ENCODE measurements at places on chromosomes 2 and 18.
A peak's percentile ranks its signal among the peaks of the same experiment; 100 is the strongest.

GRCh38 chr18:62201870-62202269, 14.8 kb downstream of the RELCH start:
- no peak for DNase-seq

GRCh38 chr2:53095664-53096063, 671.9 kb upstream of the CHAC2 start:
- DNase-seq = no peak

- DNase-seq = no peak
Observed at GRCh38 chr2:197986977-197987376, 182.6 kb downstream of the PLCL1 start.

- DNase-seq = no peak
Observed at GRCh38 chr2:123513351-123513750, 511.7 kb upstream of the CNTNAP5 start.

DNA sequence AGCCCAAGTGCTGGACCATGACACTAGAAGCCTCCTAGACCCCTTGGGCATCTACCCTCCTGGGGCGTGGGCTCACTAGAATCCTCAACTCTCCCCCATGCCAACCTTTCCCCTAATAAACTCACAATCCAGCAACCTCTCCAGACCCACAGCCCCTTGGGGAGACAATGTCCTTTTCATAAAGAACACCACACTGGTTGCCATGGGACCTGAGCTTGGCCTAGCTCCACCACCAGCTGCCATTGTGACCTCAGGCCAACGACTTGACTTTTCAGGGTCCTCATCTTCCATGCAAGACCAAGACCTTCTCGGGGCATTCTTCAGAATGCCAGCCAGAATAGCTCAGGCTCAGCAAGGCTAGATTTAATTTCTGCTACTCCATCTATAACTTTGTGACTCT, 128.1 kb upstream of the NPAS2 start:
- DNase-seq = peak; percentile 17

- DNase-seq = peak; percentile 70
Observed at GRCh38 chr2:98805412-98806171, 74.7 kb upstream of the MGAT4A start.

GRCh38 chr2:199764273-199764800, 86.7 kb downstream of the FTCDNL1 start:
- DNase-seq = peak; percentile 8

GRCh38 chr2:174969091-174969734, 36.0 kb downstream of the CHN1 start:
- no peak for DNase-seq

- DNase-seq = no peak
Observed at GRCh38 chr18:21093133-21093532, 18.5 kb downstream of the ROCK1 start.

DNA sequence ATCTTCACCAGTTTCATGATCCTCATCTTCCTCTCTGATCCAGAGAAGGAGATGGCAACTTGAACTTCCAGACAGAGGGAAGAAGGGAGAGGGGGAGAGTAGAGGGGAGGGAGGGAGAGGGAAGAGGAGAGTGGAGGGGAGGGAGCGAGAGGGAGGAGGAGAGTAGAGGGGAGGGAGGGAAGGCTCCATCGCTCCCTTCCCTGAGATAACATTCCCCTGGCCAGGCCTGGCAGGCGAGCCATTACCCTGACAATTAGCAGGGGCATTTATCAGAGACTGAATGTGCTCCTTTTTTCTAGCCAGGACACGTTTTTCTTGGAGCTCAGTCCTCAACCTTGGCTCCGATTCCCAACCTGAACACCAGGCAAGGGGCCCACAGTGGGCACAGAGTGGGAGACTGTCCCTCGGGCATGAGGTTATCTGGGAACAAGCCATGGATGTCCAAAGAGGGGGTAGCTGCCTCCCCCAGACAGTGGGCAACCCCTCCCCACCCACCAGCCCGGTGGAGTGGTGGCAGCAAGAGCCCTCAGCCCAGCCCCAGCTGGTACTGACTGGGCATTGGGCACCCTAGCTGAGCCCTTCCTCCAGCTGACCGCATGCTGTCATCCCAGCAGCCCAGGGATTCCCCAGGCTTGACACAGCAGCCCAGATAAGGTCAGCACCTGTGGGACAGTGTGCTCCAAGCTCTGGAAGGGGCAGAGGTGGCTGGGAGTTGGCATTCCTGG, 81.8 kb downstream of the TNS1 start:
- DNase-seq = no peak

DNA sequence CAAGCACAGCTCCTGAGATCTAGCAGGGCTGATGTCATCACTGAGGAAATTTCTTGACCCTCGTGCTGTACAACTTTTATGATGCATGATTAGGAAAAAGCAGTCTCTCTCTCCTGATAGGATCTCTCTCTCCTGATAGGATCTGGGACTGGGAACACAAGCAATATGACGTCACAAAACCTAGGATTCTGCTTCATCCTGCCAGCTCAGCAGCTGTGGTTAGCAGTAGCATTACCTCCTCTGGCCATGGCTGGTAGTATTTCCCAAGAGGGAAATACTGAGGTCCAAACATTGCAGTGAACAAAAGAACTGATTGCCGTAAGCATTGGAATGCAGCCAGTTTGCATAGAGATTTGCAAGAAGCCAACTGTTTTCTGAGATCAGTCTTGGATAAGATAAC, 521.2 kb upstream of the POU3F3 start:
- no peak for DNase-seq

GRCh38 chr2:44766777-44767176, 174.7 kb upstream of the SIX3 start:
- DNase-seq = no peak

DNA sequence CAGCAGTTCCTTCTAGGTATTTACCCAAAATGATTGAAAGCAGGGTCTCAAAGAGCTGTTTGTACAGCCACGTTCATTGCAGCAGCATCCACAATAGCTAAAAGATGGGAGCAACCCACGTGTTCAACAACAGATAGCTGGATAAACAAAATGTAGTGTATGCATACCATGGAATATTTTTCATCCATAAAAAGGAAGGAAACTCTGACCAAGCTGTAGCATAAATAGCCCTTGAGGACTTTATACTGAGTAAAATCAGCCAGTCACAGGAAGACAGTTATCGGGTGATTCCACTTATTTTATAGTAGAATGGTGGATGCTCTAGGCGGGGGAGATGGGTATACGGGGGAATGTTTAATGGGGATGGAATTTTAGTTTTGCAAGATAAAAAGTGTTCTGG, 7.5 kb downstream of the TRAPPC12 start:
- DNase-seq = no peak

GRCh38 chr18:56469582-56469981, 168.8 kb downstream of the TXNL1 start:
- DNase-seq = no peak

DNA sequence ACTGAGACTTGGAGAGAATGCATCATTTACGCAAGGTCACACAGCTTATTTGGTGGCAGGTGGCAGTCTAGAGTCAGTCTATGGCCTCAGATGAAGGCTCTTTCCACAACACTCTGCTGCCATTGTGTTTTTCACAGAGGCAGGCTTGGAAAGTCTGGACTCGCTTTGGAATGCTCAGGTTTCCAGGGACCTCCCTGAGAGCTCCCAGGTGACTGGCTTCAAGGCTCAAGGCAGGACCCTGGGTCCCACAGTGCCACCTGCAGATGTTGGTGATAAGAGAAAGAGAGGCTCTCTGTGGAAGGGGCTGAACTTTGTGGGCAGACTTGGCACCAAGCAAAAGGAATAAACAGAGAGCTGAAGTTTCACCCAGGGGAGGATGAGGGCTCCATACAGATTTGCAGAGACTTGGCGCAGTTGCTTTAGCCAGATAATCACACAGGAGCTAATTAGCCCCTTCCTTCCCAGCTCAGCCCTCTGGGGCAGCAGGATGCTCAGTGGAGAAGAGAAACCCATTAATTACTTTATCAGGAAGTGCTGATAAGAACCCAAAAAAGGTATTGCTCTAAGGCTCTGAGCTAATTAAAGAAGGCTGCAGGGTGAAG, 103.5 kb downstream of the LBH start:
- DNase-seq = no peak

GRCh38 chr18:21242141-21242779, at the start of gene GREB1L:
GREB1L (plus strand) TSS chr18:21242232; CDS start chr18:21383519, 141,287 bp downstream.
- no peak for DNase-seq

- DNase-seq = no peak
Observed at GRCh38 chr18:23805898-23806297, 116.6 kb downstream of the LAMA3 start.

- no peak for DNase-seq
Observed at GRCh38 chr2:74577448-74577847, 22.9 kb downstream of the DOK1 start.

- no peak for DNase-seq
Observed at GRCh38 chr2:200662727-200663126, 76.9 kb downstream of the AOX1 start.

- DNase-seq = no peak
Observed at GRCh38 chr2:18630101-18630500, 40.7 kb upstream of the NT5C1B start.

DNA sequence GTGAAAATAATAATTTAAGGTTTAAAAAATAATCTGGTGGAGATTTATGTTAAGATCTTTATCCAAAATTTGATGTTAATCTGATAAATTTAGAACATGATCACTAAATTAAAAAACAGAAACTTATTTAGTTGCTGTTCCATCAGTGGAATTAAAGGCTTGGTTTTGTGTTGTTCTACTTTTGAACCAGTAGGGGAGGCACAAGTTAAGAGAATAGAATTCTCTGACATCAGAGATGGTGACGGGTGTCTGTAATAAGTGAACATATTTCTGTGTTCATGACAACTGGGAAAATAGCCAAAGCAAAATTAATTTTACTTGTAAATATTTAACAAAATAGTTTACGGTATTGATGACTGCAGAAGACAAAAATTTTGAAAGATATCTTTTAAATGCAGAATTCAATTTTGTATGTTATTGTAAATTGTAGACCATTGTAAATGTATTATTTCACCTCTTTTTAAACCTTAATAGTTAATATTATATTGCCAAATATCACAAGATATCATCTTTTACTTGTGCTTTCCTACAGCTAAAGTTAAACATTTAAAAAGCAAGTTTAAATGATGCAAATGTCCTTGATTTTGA, 106.0 kb downstream of the UBR3 start:
- DNase-seq = no peak

- no peak for DNase-seq
Observed at GRCh38 chr18:44533071-44533470, 147.6 kb upstream of the SETBP1 start.

DNA sequence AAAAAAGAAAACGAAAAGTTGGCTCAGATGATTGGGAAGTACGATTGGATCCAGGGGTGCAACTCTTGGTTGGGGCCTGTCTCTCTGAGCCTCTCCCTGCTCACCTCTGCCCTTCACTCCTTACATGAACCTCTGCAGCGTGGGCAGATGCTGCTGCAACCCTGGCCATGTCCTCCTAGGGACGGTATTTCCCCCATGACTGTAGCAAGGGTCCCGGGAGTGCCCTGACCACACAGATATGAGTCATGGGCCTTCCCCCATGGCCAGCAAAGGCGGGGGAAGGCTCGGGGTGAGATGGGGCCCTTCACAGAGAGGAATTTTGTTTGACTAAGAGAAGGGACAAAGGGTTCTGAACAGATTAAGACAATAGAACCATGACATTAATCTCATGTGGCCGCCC, 129.0 kb downstream of the NCK2 start:
- DNase-seq = no peak

GRCh38 chr2:151843691-151844061, 15.5 kb upstream of the ARL5A start:
- no peak for DNase-seq

- DNase-seq = no peak
Observed at GRCh38 chr2:35160871-35161270, 1194.7 kb upstream of the CRIM1 start.

DNA sequence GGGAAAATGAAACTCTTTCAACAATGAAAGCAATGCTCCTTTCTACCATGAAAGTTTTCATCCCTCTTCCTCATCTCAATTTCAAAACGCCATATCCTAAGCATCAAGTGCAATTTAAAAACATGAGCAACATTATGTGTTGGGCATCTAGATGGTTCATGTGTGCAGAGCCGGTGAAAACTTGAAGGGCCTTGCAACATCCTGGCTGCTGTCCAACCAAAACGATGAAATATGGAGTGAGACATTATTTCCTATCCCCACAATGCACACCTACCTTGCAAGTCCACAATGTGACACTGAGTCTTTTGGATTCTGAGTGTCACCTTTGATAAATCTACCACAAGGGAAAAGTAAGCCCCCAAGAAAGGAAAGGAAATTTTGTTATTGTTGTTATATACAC, 110.0 kb downstream of the NCKAP5 start:
- DNase-seq = no peak

DNA sequence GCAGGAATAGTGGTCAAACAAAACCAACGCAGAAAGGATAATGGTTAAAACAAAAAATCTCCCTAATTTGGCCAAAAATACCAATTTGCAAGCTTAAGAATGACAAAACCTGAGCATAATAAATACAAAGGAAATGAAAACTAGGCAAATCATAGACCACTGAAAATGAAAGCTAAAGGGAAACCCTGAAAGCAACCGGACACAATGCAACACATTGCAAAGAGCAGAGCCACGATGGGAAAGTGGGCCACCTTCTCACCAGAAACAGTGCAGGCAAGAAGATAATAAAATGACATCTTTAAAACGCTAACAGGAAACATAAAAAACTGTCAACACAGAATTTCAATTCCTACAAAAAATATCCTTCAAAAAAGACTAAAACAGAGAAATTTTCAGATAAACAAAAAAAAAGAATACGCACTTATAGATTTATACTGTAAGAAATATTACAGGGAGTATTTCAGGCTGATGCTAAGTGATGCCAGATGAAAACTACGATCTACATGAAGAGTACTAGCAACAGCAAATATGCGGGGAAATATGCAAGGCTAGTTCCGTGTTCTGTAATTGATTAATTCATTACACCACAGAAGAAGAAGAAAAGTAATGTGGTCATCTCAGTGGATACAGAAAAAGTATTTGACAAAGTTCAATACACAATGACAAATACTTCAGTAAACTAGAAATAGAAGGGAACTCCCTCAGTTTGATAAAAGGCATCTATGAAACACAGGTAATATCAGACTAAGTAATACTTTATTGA, 239.5 kb downstream of the L3MBTL4 start:
- DNase-seq = no peak

DNA sequence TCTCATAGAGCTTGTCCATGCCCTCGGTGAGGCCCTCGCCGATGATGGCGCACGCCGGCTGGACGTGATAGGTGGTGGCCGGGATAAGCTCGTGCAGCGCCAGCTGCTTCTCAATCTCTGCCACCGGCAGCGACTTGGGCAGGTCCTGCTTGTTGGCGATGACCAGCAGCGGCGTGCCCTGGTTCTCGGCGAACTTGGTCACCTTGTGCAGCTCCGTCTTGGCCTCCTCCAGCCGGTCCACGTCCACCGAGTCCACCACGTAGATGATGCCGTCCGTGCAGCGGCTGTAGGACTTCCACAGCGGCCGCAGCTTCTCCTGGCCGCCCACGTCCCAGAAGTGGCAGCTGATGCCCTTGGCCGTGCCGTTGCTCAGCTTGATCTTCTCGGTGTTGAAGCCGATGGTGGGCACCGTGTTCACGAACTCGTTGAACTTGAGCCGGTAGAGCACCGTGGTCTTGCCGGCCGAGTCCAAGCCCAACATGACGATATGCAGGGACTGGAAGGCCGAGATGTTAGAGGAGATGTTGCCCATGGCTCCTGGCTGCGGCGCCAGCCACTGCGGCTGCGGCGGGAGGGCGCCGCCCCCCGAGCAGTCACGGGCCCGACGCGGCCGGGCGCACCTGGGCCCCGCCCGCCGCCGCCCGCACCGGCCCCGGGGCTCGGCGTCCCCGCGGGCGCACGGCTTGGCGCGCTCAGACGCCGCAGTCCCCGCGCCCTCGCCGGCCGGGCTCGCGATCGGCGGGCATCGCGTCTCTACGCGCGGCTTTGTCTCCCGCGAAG, 636 bp downstream of the ARL4C start:
- no peak for DNase-seq

All from osteocyte (in vitro differentiated cells).